ENCODE measurements at places on chromosomes 12 and 14.

- DNase-seq: no peak
- no peaks in the 10 kb centered on the region for H3K36me3 ChIP-seq
- no peaks in the 10 kb centered on the region for H3K4me1 ChIP-seq
- no peak overlapping the region for H3K4me3 ChIP-seq
Measured at GRCh38 chr12:132804426-132804861, 24.2 kb downstream of the GOLGA3 start.

GRCh38 chr14:96920023-96920422 is 122.8 kb downstream of the VRK1 start:
- H3K27me3 ChIP-seq: no peaks in the 10 kb centered on the region
- no peak overlapping the region for H3K4me3 ChIP-seq
- DNase-seq: no peak
- peaks cover 6% of the 10 kb centered on the region for H3K4me1 ChIP-seq
- H3K27ac ChIP-seq: no peak overlapping the region

GRCh38 chr12:106586803-106587684 is 4.2 kb downstream of the RFX4 start:
- no peak overlapping the region for H3K4me3 ChIP-seq
- H3K4me1 ChIP-seq: peaks cover 13% of the 10 kb centered on the region
- no peaks in the 10 kb centered on the region for H3K27me3 ChIP-seq
- no peak overlapping the region for H3K27ac ChIP-seq

GRCh38 chr12:70695361-70696023 is 58.3 kb upstream of the PTPRB start:
- no peaks in the 10 kb centered on the region for H3K27me3 ChIP-seq
- no peaks in the 10 kb centered on the region for H3K36me3 ChIP-seq
- no peaks in the 10 kb centered on the region for H3K4me1 ChIP-seq
- H3K27ac ChIP-seq: no peak overlapping the region
- no peak overlapping the region for H3K4me3 ChIP-seq

DNA sequence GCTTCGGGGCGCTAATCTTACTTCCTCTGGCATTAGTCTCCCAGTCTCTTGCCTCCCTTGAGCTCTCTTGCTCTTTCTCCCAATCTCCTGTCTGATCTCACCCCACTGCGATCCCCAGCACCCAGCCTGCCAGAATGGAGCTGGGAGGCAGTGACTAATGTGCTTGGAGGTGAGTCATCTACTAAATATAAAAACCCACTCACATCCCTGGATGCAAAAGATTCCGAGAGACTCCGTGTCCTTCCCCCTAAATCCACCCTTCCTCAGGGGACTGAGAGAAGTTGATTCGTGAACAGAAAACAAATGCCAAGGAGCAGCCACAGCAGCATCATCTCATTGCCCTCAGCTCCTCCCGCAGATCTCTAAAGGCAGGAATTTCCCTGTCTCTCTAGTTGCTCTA is 45.7 kb upstream of the KCNA5 start:
- no peak overlapping the region for H3K4me3 ChIP-seq
- H3K27me3 ChIP-seq: peaks cover 4% of the 10 kb centered on the region
- H3K4me1 ChIP-seq: no peaks in the 10 kb centered on the region
- no peak for DNase-seq
